ENCODE measurements at places on chromosomes 12 and 14. TPM values are rescaled to one million over a fixed set of nuclear protein-coding genes. Genes with fewer than 3 reads are reported as not detected.

Gene FGF6
- not detected for polyA plus RNA-seq

Gene GYS2
- not detected for polyA plus RNA-seq

Gene SIX6
- polyA plus RNA-seq, result not detected

Gene WNT1
- polyA plus RNA-seq, result not detected

Gene FOXN3
- 4.0 TPM for polyA plus RNA-seq

Gene ASIC1
- 6.4 TPM for polyA plus RNA-seq

Gene TOMM20L
- not detected for polyA plus RNA-seq

Gene OR4E2
- polyA plus RNA-seq, result not detected

Gene HOXC6
- polyA plus RNA-seq, result 4.2 TPM

Gene DCD
- not detected for polyA plus RNA-seq

Gene RNASE7
- polyA plus RNA-seq, result 30.9 TPM

Gene TEX52
- polyA plus RNA-seq, result not detected

Gene TPPP2
- polyA plus RNA-seq, result not detected

Gene ASB2
- 0.92 TPM for polyA plus RNA-seq

Gene TMEM30B
- 20.1 TPM for polyA plus RNA-seq

Gene RFX4
- not detected for polyA plus RNA-seq

Gene PTPRR
- 0.26 TPM for polyA plus RNA-seq

Gene SPIC
- polyA plus RNA-seq, result not detected

Gene SERPINA3
- polyA plus RNA-seq, result 17.5 TPM

Gene BCL11B
- polyA plus RNA-seq, result 2.0 TPM

Gene SERPINA12
- polyA plus RNA-seq, result not detected

Gene MDGA2
- not detected for polyA plus RNA-seq

Gene AKAP3
- polyA plus RNA-seq, result 0.44 TPM

Gene ST8SIA1
- polyA plus RNA-seq, result 0.70 TPM

Gene PLEKHD1
- not detected for polyA plus RNA-seq

Gene ANKS1B
- not detected for polyA plus RNA-seq

Gene HOXC5
- 0.80 TPM for polyA plus RNA-seq

Gene MYH6
- polyA plus RNA-seq, result not detected

Gene ATG101
- 90.8 TPM for polyA plus RNA-seq

Gene SDR9C7
- not detected for polyA plus RNA-seq

Gene PRKD1
- 0.23 TPM for polyA plus RNA-seq

Gene RNF212B
- polyA plus RNA-seq, result 0.05 TPM

Gene SPPL3
- 18.7 TPM for polyA plus RNA-seq

Gene PRIMA1
- 0.06 TPM for polyA plus RNA-seq

Gene PLBD1
- polyA plus RNA-seq, result not detected

Gene SERPINA9
- 0.08 TPM for polyA plus RNA-seq

Gene CACNA2D4
- not detected for polyA plus RNA-seq

Gene GDF11
- polyA plus RNA-seq, result 8.1 TPM

Gene RAD51AP1
- 15.4 TPM for polyA plus RNA-seq

Gene TDRD9
- 0.06 TPM for polyA plus RNA-seq

Gene NDUFA12
- 129 TPM for polyA plus RNA-seq

Gene ESYT1
- polyA plus RNA-seq, result 236 TPM

Gene TMCC3
- 9.3 TPM for polyA plus RNA-seq

Gene P2RX2
- not detected for polyA plus RNA-seq

Gene SSTR1
- polyA plus RNA-seq, result not detected

Gene SMIM41
- not detected for polyA plus RNA-seq

Gene SIX1
- polyA plus RNA-seq, result 0.36 TPM

Gene PTPRO
- 0.08 TPM for polyA plus RNA-seq

Gene KCNC2
- not detected for polyA plus RNA-seq

Gene CCDC198
- not detected for polyA plus RNA-seq

Gene CLEC9A
- polyA plus RNA-seq, result not detected

Gene ATXN3
- polyA plus RNA-seq, result 12.7 TPM

Gene PPP4R4
- polyA plus RNA-seq, result 5.4 TPM

Gene KLRC2
- 0.07 TPM for polyA plus RNA-seq

Gene STON2
- polyA plus RNA-seq, result 54.2 TPM

Gene NRIP2
- not detected for polyA plus RNA-seq

Gene TMTC1
- 29.4 TPM for polyA plus RNA-seq

Gene SERPINA6
- polyA plus RNA-seq, result 0.05 TPM
